ENCODE measurements at places on chromosomes 11 and 22. TPM values are rescaled to one million over a fixed set of nuclear protein-coding genes. Genes with fewer than 3 reads are reported as not detected.

GRCh38 chr11:79482800-79483199 lies 42.0 kb upstream of the TENM4 start:
- no peak overlapping the region for H3K27ac ChIP-seq
- no peaks in the 10 kb centered on the region for H3K4me1 ChIP-seq
- H3K4me3 ChIP-seq, result no peak overlapping the region
- DNase-seq, result no peak

DNA sequence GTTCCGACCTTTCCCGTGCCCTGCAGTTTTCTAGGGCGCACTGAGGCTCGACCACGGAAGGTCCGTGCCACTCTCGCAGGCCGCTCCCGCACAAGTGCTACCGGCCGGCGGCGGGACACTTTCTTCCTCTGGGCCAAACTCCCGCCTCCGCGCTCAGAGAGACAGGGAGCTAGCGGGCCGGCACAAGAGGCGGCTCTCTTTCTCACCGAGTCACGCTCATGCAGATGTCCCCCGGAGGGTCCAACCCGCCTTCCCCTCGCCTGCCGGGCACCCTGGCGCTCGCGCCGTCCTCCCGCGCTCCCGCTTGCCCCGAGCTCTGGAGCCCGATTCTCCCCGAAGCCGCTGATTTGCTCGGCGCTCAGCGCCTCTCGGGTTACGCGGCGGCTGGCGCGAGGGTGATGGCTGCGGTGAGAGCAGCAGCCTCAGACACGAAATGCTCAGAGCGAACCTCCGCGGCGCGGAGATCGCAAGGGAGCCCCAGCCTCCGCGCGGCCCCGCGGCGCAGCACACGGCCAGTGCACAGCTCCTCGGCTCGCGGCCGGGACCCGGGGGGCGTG lies 1.0 kb downstream of the LMO1 start:
- peaks cover 34% of the 10 kb centered on the region for H3K4me1 ChIP-seq
- H3K4me3 ChIP-seq, result peak overlapping the region; percentile 63

DNA sequence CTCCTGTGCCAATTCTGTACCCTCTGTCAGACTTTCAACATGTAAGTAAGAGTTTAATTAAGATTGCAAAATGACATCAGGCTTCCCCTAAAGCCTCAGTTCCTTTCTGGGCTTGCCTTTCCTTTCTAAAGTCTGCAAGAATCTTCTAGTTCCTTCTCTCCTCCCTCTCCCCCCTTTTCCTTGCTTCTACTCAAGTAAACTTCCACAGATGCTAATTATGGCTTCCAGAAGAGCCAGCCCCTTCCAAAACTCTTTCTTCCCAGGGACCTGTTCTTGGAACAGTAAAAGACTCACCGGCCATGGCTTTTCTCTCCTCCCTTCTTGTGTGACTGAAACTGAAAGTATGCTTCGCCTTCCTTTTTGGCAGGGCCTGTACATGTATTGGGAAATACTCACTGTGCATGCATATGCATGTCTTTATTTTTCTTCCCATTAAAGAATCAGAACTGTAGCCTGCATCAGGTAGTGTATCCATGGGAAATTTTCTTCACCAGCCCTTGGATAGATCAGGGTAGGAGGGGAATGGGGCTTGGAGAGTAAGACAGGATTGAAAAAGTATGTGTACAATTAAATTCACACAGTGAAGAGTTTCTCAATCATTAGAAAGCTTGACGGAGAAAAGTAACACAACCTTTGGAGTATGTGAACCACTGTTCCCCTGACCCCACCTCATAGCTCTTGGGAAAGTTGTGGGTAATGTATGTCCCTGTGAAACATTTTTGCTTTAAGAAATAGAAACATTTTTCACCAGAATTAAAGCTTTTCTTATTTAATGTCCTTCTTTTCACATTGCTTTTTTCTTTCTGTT lies at the start of gene CASP1:
Gene CASP1 (minus strand): TSS at position 332 of the 808 bp plus-strand sequence. CDS start 31 bp downstream, at position 301.
- H3K4me1 ChIP-seq, result peaks cover 42% of the 10 kb centered on the region
- peak; percentile 76 for DNase-seq
- peak within 1 kb of the TSS; percentile 44 for H3K4me3 ChIP-seq
- no peaks in the 10 kb centered on the region for H3K27me3 ChIP-seq
- H3K27ac ChIP-seq, result peak within 1 kb of the TSS; percentile 52

DNA sequence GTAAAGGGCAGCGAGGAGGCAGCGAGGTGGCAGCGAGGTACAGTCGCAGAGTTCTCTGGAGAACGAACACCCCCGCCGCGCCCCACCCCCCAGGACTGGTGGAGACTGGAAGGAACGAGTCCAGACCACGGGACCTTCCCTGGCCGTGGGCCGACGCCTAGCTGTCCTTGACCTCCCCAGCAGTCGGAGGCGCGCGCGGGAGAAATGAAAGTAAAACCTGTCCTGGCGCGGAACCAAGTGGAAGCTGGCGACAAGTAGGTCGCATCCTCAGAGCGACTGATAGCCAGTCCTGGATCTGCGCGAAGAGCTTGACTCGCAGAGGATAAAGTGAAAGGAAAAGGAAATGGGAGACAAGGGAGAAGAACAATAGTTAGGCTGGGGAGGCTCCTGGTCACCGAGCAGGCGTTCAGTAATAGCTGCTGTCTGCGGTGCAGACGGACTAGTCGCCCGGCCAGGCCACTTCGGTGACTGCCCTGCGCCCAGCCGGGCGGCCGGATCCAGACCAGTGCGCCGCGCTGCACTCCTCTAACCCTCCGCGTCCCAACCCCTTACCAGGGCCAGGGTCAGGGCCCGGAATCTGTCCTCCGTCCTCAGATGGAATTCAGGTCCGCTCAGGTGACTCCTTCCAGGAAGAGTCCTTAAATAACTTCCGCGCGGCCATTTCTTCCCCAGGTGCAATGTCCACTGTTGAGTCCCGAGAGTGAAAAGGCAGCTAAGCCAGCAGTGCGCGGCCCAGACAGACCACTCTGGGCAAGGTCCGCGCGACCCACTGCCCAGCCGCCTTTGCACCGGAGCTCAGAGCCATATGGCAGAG lies 1.9 kb upstream of the ADM start:
- H3K36me3 ChIP-seq, result no peaks in the 10 kb centered on the region
- DNase-seq, result peak; percentile 93
- H3K4me3 ChIP-seq, result peak overlapping the region; percentile 75
- H3K27ac ChIP-seq, result peak overlapping the region; percentile 97

DNA sequence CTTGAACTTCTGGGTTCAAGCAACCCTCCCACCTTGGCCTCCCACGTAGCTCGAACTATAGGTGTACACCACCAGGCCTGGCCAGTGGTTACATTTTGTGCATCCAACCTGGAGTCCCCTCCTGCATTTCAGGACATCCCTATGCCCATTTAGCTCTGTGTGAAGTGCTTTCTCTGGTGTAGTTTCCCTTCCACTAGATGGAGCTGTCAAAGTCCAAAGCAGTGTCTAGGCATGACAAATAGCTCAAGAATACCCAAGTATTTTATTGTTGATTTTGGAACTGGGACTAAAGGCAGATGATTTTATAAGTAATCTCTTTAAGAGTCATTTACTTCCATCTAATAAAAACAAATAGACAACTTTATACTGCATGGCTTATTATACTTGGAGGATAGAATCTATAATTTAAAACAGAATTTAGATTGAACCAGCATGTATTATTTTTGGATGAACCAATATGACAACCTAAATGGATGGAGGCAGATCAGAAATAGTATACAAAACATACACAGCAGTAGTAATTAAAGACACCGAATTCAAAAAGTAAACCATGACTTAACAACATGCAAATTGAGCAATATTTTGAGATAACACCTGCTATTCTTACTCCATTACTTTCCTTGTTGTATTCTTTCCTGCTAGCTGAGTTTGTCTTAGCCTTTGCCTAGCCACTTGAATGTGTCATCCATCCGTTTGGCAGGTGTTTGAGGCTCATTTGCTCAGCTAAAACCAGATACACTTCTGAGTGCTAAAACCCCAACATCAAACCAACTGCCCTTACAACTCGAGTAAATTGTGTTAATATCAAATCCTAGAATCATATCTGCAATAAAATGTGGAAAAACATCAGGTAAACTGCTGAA lies 37.7 kb downstream of the EIF4ENIF1 start:
- peaks cover 77% of the 10 kb centered on the region for H3K36me3 ChIP-seq
- H3K27me3 ChIP-seq, result no peaks in the 10 kb centered on the region
- H3K4me1 ChIP-seq, result peaks cover 4% of the 10 kb centered on the region
- DNase-seq, result no peak
- H3K4me3 ChIP-seq, result no peak overlapping the region
- no peak overlapping the region for H3K27ac ChIP-seq

GRCh38 chr11:9251311-9251710 lies 13.8 kb downstream of the DENND5A start:
- no peak for DNase-seq
- H3K27me3 ChIP-seq, result no peaks in the 10 kb centered on the region
- H3K4me3 ChIP-seq, result no peak overlapping the region
- peaks cover 23% of the 10 kb centered on the region for H3K4me1 ChIP-seq
- H3K36me3 ChIP-seq, result no peaks in the 10 kb centered on the region

DNA sequence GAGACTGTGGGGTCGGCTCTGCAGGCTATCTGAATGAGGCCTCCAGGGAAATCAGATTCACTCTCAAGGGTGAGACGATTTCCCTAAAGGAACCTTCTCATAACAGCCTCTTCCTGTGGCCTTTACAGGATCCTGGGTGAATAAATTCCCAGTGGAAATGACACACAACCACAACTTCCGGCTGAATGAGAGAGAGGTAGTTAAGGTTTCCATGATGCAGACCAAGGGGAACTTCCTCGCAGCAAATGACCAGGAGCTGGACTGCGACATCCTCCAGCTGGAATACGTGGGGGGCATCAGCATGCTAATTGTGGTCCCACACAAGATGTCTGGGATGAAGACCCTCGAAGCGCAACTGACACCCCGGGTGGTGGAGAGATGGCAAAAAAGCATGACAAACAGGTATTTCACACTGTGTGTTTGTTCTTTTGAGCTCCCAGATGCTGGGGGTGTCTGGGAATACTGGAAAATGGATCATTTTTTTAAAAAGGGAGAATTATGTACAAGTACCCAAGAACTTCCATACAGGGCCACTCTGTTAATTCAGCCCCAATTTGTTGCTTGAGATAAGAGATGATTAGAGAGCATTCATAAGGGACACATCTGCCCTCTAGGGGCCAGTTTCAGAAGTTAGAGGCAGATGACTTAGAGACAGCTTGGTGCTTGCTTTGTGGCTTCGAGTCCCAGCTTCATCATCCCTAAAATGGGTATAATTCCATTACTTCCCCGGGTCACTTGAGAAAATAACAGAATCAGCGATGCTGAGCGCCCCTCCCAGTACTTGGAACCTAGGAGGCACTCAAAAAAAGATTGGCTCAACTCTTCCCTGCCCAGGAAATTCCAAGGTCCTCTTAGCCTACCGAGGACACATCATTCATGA lies 10.2 kb downstream of the SERPIND1 start:
- H3K27ac ChIP-seq, result no peak overlapping the region
- no peaks in the 10 kb centered on the region for H3K4me1 ChIP-seq
- peaks cover 81% of the 10 kb centered on the region for H3K36me3 ChIP-seq
- DNase-seq, result no peak
- no peak overlapping the region for H3K4me3 ChIP-seq

DNA sequence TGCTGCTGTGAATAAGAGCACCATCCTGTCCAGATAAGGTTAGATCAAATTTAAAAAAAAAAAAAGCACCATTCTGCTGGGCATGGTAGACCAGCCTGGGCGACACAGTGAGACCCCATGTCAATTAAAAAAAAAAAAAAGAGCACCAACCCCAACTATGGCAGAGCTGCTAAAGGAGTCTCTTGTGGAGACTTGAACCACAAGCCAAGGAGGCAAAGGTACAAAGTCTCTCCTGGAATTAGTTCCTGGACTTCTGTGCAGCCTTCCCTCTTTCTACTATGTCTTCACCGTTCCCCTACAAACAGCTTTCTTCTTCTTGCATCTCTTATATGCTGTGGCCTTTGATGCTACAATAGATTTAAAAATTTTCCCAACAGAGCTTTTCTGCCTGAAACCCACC lies 1.3 kb downstream of the PIK3C2A start:
- H3K27me3 ChIP-seq, result no peaks in the 10 kb centered on the region
- H3K4me1 ChIP-seq, result peaks cover 30% of the 10 kb centered on the region
- peak; percentile 34 for DNase-seq
- H3K27ac ChIP-seq, result peak overlapping the region; percentile 99

DNA sequence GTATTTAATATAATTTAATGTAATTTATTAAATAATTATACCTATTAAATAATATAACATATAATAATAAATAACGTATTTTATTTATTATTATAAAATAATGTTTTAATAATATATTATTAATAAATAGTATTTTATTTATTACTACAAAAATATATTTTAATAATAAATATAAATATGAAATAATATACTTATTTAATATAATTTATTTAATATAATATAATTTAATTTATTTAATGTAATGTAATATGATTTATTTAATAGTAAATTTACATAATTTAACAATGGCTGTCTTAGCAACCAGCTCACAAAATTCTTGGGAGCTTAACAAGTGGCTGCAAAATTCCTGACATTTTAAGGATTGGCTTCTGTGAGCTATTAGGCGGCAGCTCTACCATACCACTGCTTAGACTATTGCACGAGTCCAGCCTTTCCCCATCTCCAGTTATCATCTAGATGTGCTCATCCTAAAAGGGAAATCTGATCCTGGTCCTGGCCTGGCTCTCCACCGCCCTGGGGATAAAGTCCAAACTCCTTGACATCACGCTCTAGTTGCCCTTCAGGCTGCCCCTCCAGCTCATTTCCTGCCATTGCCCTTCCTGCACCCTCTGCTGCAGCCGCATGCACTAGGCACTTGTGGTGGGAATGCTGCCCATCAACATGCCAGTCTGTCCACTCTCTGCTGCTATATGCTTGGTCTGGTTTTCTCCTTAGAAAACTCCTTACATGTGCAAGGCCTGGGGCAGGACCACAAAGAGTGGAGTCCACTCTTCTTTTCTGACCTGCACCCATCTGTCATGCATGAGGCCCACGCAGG lies 9.8 kb downstream of the MMP20 start:
- no peaks in the 10 kb centered on the region for H3K4me1 ChIP-seq
- no peak overlapping the region for H3K4me3 ChIP-seq
- no peak overlapping the region for H3K27ac ChIP-seq
- no peaks in the 10 kb centered on the region for H3K27me3 ChIP-seq
- DNase-seq, result no peak

GRCh38 chr22:48373626-48374173 lies 1454.0 kb downstream of the BRD1 start:
- no peak for DNase-seq
- no peak overlapping the region for H3K27ac ChIP-seq
- no peaks in the 10 kb centered on the region for H3K36me3 ChIP-seq
- no peaks in the 10 kb centered on the region for H3K4me1 ChIP-seq

DNA sequence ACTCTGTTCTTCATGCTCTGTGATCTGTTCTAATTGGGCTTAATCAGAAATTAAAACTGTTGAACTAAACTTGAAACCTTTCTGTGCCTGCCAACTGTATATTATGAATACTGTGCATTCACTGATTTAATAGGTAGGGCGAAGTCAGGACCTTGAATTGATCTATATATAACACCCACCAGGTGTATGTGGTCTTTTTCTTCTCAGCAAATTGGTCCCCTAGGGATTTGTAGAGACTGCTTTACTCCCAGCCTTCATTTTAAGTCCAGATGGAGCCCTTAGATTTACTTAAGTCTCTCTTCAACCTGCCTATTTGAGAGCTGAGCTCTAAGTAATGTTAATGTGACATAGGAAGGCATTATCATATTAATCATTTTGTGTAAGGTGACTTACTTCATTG lies 257.5 kb downstream of the TMEM135 start:
- no peaks in the 10 kb centered on the region for H3K36me3 ChIP-seq
- no peak for DNase-seq
- no peaks in the 10 kb centered on the region for H3K4me1 ChIP-seq
- H3K27me3 ChIP-seq, result no peaks in the 10 kb centered on the region

CAPN5 gene
- 36.4 TPM for total RNA-seq

CNTF gene
- not detected for total RNA-seq

GRAMD1B gene
- total RNA-seq, result 39.7 TPM
